ENCODE measurements at places on chromosomes 11 and 22. TPM values are rescaled to one million over a fixed set of nuclear protein-coding genes. Genes with fewer than 3 reads are reported as not detected.

The ZNF214 gene
- 1.8 TPM for total RNA-seq

The DDTL gene
- 0.96 TPM for total RNA-seq

GRCh38 chr22:23375031-23375827 is 194.9 kb downstream of the BCR start:
- no peaks in the 10 kb centered on the region for H3K4me1 ChIP-seq
- no peak overlapping the region for H3K4me3 ChIP-seq
- H3K27ac ChIP-seq: no peak overlapping the region
- peaks cover 8% of the 10 kb centered on the region for H3K36me3 ChIP-seq
- no peak for DNase-seq
- peaks cover 10% of the 10 kb centered on the region for H3K27me3 ChIP-seq

- H3K36me3 ChIP-seq: peaks cover 6% of the 10 kb centered on the region
- no peak overlapping the region for H3K27ac ChIP-seq
- H3K4me1 ChIP-seq: no peaks in the 10 kb centered on the region
- peaks cover 4% of the 10 kb centered on the region for H3K27me3 ChIP-seq
- no peak for DNase-seq
Measured at GRCh38 chr22:47251911-47252310, 489.5 kb downstream of the TBC1D22A start.

DNA sequence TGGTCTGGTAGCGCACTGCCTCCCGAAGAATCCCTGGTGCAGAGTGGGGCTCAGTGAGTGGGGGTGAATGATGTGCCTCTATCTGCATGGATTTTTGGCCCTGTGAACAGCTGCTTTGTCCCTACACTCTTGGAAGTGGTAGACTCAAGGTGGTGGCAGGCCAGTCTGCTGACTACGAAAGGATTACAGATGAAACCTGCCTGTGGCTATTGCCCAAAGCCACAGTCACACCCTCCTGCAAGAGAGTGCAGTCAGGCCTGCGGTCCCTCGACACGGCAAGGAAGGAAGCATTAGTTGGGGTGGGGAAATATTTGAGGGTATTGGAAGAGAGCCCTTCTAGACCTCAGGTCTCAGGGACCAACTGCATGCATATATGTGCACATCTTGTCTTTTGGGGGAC is 63.7 kb downstream of the DSCAML1 start:
- DNase-seq: no peak
- no peak overlapping the region for H3K4me3 ChIP-seq
- H3K36me3 ChIP-seq: no peaks in the 10 kb centered on the region
- H3K27ac ChIP-seq: no peak overlapping the region

The PHLDA2 gene
- total RNA-seq: 1.2 TPM

GRCh38 chr11:75562048-75562835 is at the start of gene SERPINH1:
SERPINH1 (plus strand) TSS chr11:75562253; CDS start chr11:75566350, 4,097 bp downstream.
- H3K4me3 ChIP-seq: peak within 1 kb of the TSS; percentile 96
- no peaks in the 10 kb centered on the region for H3K36me3 ChIP-seq
- DNase-seq: peak; percentile 87
- peak within 1 kb of the TSS; percentile 100 for H3K27ac ChIP-seq
- peaks cover 19% of the 10 kb centered on the region for H3K4me1 ChIP-seq

- peak overlapping the region; percentile 94 for H3K4me3 ChIP-seq
- no peaks in the 10 kb centered on the region for H3K36me3 ChIP-seq
- peak; percentile 70 for DNase-seq
- H3K4me1 ChIP-seq: no peaks in the 10 kb centered on the region
Measured at GRCh38 chr11:33829430-33830141, 55.3 kb upstream of the FBXO3 start.

DNA sequence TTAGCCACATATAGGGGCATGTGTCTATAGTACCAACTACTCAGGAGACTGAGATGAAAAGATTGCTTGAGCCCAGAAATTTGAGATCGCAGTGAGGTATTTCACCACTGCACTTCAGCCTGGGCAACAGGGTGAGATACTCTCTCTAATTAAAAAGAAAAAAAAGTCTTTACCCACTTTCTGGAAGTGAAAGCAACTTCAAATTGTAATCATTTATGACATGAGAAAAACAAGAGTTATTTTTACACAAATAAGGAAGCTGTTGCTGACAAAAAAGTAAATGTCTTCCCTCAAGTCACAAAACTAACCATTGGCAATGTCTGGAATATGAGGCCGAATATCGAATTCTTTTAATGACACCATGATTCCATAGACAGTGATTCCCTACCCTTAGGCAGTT is 71.4 kb downstream of the GLYATL1 start:
- H3K27ac ChIP-seq: no peak overlapping the region
- no peaks in the 10 kb centered on the region for H3K36me3 ChIP-seq
- no peak for DNase-seq
- peaks cover 3% of the 10 kb centered on the region for H3K4me1 ChIP-seq

GRCh38 chr11:128572965-128573364 is 14.4 kb downstream of the ETS1 start:
- H3K4me1 ChIP-seq: no peaks in the 10 kb centered on the region
- no peaks in the 10 kb centered on the region for H3K27me3 ChIP-seq
- no peak overlapping the region for H3K27ac ChIP-seq
- DNase-seq: no peak
- H3K4me3 ChIP-seq: no peak overlapping the region
- peaks cover 9% of the 10 kb centered on the region for H3K36me3 ChIP-seq

DNA sequence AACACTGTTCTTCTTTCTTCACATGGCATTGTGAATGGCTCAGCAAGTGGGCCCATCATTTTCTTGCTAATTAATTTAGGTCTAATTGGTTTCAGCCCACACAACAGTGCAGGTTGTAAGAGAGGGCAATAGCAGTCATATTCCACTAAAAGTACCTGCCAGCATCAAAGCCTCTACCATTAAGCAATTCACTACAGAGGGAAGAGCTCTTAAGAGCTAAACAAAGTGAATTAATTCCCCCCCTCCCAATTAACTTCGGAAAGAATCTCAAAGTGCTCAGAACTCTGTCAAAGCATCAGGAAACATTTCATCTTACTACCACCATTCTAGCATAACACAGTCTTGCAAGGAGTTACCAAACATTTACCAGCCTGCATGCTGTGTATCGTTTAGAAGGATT is 133.9 kb upstream of the UBASH3B start:
- DNase-seq: no peak
- no peaks in the 10 kb centered on the region for H3K36me3 ChIP-seq
- no peaks in the 10 kb centered on the region for H3K4me1 ChIP-seq
- no peak overlapping the region for H3K27ac ChIP-seq
- H3K4me3 ChIP-seq: no peak overlapping the region
- no peaks in the 10 kb centered on the region for H3K27me3 ChIP-seq

The IGSF9B gene
- 209 TPM for total RNA-seq

DNA sequence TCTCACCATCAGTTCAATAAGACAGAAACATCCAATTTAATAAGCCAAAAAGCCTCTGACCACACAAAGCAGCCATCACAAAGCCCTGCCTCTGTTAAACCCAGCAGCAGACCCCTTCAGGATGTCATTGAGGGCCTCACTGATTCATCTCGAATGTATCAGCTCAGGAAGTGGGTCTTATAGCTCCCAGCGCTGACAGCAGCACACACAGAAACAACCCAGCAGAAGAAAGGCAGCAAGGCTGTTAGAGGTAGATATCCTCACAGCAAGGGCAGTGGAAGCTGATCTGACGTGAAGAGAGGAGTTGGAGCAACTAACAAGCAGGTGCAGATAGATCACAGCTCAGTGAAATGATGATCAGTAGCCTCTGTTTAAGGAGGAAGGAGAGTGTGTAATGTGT is 86.2 kb upstream of the NCAM1 start:
- no peaks in the 10 kb centered on the region for H3K36me3 ChIP-seq
- H3K4me3 ChIP-seq: no peak overlapping the region
- H3K27me3 ChIP-seq: peaks cover 6% of the 10 kb centered on the region
- DNase-seq: no peak
- no peak overlapping the region for H3K27ac ChIP-seq

- peaks cover 12% of the 10 kb centered on the region for H3K27me3 ChIP-seq
- no peak for DNase-seq
- peaks cover 2% of the 10 kb centered on the region for H3K4me1 ChIP-seq
Measured at GRCh38 chr11:64750361-64751054, 6.6 kb upstream of the RASGRP2 start.

The OR8B12 gene
- total RNA-seq: not detected

- no peaks in the 10 kb centered on the region for H3K27me3 ChIP-seq
- H3K27ac ChIP-seq: no peak overlapping the region
- H3K4me1 ChIP-seq: peaks cover 7% of the 10 kb centered on the region
- H3K36me3 ChIP-seq: no peaks in the 10 kb centered on the region
Measured at GRCh38 chr11:35355102-35355749, 64.1 kb downstream of the SLC1A2 start.

The MYEOV gene
- total RNA-seq: not detected

DNA sequence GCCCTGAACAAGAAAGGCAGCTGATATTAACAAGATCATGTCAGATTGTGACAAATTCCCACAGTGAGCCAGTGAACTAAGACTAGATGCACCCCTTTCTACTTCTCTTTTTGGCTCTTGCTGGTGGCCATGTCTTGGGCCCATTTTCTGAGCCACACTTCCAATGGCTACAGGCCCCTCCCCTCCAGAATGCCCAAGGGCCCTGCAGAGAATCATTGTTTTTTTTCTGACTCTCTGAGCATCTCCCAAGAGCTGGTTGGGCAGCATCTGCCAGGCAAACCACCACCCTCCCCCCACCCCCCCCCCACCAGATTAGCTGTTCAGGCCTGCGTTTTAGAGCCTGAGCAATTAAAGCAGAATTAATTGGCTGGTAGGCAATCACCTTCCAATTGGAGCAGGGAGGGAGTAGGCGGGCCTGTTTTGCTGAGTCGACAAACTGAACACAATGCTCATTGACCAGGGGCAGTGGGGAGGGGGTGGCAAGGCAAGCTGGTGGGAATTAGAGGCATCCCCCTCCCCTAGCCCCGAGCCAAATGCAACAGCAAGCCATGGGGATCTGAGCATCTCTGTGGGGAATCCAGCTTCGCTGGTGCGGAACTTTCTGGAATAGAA is 541.4 kb downstream of the MN1 start:
- peak; percentile 59 for DNase-seq
- peaks cover 7% of the 10 kb centered on the region for H3K27me3 ChIP-seq
- H3K27ac ChIP-seq: no peak overlapping the region
- H3K4me3 ChIP-seq: no peak overlapping the region
- peaks cover 3% of the 10 kb centered on the region for H3K4me1 ChIP-seq

DNA sequence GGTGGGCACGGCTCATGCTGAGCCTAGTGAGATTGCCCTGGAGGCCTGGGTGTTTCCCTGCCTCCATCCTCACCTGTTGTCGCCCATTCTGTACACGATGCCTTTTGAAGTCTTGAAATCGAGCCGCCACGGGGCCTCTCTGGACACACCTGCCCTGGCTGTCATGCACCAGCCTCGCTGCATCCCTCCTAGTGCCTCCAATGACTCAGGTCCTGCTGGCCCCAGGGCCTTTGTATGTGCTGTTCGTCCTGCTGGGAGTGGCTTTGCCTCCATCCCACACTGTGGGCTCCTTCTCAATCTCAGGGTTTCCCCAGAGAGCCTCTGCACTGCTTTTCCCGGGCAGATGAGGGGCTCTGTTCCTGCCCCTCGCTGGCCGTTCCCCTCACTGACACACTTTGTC is 8.9 kb upstream of the MYEOV start:
- H3K4me3 ChIP-seq: no peak overlapping the region
- H3K36me3 ChIP-seq: no peaks in the 10 kb centered on the region
- H3K27me3 ChIP-seq: peaks cover 4% of the 10 kb centered on the region
- H3K27ac ChIP-seq: no peak overlapping the region
- no peaks in the 10 kb centered on the region for H3K4me1 ChIP-seq
- no peak for DNase-seq

- H3K4me3 ChIP-seq: no peak overlapping the region
- H3K27ac ChIP-seq: no peak overlapping the region
- H3K36me3 ChIP-seq: no peaks in the 10 kb centered on the region
- H3K4me1 ChIP-seq: peaks cover 1% of the 10 kb centered on the region
- peaks cover 1% of the 10 kb centered on the region for H3K27me3 ChIP-seq
Measured at GRCh38 chr11:110026858-110027626, 66.2 kb upstream of the ZC3H12C start.
